ENCODE measurements at places on chromosomes 7 and 10. TPM values are rescaled to one million over a fixed set of nuclear protein-coding genes. Genes with fewer than 3 reads are reported as not detected.

The TMEM236 gene
- 0.65 TPM for total RNA-seq

The SPACDR gene
- total RNA-seq: 0.40 TPM

The NRCAM gene
- 1.2 TPM for total RNA-seq

The TEX36 gene
- not detected for total RNA-seq

The SEM1 gene
- total RNA-seq: 82.9 TPM

The TMEM176B gene
- not detected for total RNA-seq

The CLDN15 gene
- total RNA-seq: 1.3 TPM

The COL28A1 gene
- total RNA-seq: not detected

The INPP5A gene
- total RNA-seq: 24.4 TPM

The AKR1C8 gene
- total RNA-seq: not detected

The TET1 gene
- total RNA-seq: 0.60 TPM

The CSGALNACT2 gene
- 9.1 TPM for total RNA-seq

The HERPUD2 gene
- 22.9 TPM for total RNA-seq

The UNCX gene
- total RNA-seq: not detected

The FAM237B gene
- total RNA-seq: not detected

The SGCE gene
- 77.8 TPM for total RNA-seq

The LRGUK gene
- under 0.01 TPM for total RNA-seq

The HTRA1 gene
- 125 TPM for total RNA-seq

The CCDC186 gene
- total RNA-seq: 13.7 TPM

The CDHR1 gene
- total RNA-seq: under 0.01 TPM

The ANKRD61 gene
- not detected for total RNA-seq

The RAB19 gene
- 0.22 TPM for total RNA-seq

The CALCR gene
- not detected for total RNA-seq

The WAC gene
- 47.2 TPM for total RNA-seq

The STMP1 gene
- total RNA-seq: 4.6 TPM

The ARHGAP22 gene
- total RNA-seq: 1.4 TPM

The PLAU gene
- 1.6 TPM for total RNA-seq

The HMX2 gene
- not detected for total RNA-seq

The ZNF503 gene
- total RNA-seq: 0.87 TPM
